ENCODE measurements at places on chromosomes 2 and 18.
A peak's percentile ranks its signal among the peaks of the same experiment; 100 is the strongest.

DNA sequence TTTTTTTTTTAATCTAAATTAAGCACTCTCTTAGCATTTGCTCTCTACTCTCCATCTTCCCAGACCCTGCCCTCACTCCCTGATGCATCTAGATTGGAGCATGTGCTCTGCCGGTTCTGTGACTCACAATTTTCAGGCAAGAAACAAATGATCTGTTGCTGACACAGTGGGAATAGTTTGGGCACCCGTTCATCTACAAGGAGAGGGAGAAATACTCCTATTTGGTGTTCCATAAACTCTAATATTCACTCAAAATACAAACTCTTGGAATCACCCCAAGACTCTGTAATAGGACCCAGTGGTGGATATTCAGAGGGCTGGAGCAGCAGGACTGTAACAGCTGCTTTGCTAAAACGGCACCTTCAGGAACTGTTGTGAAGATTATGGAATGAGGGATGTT lies 37.1 kb upstream of the LINC00305 start:
- no peak for DNase-seq

GRCh38 chr2:128092656-128093055 lies 1.7 kb downstream of the UGGT1 start:
- no peak for DNase-seq

DNA sequence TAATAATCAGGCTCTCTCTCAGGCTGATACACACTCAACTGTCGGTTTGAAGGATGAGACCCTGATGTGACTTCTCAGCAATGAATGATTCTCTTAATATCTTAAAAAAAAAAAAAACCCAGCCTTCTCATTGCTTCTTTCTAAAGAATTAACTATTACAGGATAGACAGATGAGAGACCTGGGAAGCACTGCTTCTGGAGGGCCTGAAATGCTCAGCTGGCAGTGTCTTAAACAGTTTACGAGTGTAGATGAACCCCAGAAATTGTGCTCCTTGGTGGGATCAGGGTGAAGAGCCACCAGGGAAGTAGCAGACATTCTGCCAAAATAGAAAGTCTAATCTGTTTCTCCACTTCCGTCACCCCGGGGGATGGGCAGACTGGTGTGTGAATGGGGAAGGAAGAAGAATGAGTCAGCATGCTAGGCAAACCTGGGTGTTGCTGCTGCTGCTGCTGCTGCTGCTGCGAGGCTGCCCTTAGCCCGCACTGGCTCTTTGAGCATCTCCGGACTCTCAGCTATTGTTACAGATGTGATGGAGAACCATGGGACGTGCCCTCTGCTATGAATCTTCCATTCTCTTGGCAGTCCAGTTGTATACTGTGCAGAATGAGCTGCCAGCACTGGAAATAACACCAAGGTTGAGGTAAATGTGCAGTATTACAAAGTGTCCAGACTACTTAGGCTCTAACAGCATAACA lies 158.4 kb downstream of the SETBP1 start:
- peak; percentile 84 for DNase-seq

GRCh38 chr2:51484605-51485004 lies 452.7 kb upstream of the NRXN1 start:
- no peak for DNase-seq

- no peak for DNase-seq
Observed at GRCh38 chr2:108604196-108604595, 69.9 kb downstream of the LIMS1 start.

DNA sequence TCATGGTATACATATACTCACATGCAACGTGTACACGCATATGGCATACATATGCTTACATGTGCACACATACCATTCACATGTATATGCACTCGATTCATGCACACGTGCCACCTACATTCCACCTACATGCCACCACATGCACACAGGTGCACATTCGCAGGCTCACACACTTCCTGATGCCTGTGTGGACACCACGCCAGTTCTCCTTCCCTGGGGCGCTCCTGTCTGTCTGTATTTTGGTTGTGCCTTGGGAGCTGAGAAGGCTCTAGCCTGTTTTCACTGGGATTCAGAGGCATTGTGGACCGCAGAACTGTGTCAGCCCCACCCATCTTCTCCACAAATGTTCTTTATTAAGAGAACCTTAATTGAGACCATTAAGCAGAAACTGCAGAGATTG lies 96.6 kb upstream of the CTDP1 start:
- peak; percentile 1 for DNase-seq

DNA sequence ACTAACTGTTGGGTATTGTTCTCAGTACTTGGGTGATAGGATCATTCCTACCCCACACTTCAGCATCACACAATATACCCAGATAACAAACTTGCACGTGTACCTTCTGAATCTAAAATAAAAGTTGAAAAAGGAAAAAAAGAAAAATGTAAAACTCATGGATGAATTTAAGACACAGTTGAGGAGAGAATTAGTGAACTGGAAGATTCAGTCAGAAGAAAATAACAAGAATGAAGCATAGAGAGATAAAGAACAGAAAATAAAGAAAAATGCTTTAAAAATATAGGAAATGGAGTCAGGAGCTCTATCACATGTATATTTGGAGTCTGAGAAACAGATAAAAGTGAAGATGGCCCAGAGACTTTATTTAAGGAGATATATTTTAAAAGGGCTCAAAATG lies 90.4 kb upstream of the SALL3 start:
- no peak for DNase-seq

DNA sequence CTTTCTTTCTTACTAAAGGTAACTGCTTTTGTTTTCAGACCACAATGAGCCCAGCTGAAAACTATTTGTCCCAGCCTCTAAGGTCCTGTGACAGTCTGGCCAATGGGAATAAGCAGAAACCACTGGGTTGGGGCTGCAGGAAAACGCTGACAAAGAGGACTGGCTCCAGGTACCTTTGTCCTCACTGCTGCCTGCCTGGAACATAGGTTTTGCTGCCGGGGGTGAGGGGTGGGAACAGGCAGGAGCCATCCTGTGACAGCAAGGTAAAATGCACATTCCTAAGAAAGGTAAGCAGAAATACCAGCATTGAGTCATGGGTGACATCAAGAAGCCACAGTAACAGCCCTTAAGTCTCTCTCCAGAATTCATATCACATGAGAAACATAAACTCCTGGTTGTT lies 21.6 kb downstream of the PTPN2 start:
- no peak for DNase-seq

GRCh38 chr2:218252509-218253231 lies 8.1 kb upstream of the GPBAR1 start:
- DNase-seq = peak; percentile 9

DNA sequence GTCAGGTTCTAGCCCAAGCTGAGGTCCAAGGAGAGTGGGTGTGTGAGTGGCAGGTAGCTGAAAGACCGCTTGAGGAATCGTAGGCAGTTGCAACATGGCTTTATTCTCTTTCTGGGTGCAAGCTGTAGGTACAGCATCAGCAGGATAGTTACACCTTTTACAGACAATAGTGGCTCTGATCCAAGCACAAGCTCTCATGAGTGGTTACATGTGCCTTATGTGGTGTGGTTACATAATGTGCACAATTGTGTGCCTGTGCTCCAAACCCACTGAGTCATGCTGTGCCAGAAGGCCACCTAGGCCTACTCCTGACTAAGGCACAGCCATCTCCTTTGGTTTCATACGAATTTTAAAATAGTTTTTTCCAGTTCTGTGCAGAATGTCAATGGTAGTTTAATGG lies 227.6 kb downstream of the SATB2 start:
- DNase-seq = no peak

DNA sequence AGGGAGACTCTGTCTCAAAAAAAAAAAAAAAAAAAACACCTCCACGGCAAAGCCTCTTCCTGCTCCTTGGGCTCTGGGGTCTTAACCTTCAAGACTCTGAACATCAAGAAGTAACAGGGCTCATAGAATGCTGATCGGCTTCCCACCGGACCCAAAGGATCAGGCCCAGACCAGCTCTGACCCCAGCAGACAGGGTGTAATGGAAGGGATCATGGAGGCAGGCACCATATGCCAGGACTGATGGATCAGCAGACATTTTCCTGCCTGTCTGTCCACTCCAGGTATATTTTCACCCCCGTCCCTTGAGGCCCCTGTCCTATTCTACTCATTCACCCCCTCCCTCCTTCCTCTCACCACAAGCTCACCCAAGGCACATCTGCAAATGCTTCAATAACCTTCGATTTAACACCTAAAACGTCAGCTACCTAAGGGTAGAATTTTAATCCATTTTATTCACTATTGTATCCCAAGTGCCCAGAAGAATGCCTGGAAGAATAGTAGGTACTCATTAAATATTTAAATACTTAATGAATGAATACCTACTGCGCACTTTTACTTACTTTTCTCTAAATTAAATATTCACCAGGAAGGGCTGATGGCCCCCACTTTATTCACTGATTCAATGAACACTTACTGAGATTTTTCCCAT lies 4.6 kb upstream of the SPEG start:
- no peak for DNase-seq

DNA sequence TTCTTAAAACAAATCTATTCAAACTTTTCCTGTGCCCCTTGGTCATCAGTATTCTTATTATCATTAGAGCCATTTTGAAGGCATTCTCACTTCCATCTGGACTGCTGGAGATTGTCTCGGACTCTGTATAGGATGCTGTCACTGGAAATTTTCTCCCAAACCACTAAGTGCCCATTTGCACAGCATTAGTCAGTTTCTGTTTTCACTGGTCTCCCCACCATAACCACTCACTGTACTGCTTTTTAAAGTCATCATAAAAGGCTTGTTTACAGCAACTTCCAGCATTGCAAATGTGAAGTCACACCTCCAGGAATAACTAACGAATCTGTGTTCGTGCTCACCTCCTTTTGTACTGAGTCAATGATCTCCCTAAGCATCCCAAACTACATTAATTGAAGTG lies 150.9 kb upstream of the SERTAD2 start:
- no peak for DNase-seq

DNA sequence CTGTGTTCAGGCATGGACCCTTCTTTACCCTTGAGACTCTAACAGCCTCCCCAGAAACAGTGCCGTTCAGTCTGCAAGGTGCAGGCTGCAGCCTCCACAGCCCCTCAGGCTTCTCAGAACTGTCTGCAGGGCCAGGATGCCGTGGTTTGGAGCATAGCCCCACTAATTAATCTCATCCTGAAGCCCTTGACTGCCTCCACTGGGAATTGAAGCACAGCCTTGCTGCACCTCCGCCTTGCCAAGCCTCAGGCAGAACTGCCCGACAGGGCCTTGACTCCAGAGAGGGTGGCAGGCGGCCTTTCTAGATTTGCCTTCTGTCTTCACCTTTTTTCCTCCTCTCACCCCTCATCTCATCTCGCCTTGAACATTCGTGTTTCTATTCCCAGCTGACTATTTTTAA lies 119.8 kb downstream of the NRP2 start:
- no peak for DNase-seq

DNA sequence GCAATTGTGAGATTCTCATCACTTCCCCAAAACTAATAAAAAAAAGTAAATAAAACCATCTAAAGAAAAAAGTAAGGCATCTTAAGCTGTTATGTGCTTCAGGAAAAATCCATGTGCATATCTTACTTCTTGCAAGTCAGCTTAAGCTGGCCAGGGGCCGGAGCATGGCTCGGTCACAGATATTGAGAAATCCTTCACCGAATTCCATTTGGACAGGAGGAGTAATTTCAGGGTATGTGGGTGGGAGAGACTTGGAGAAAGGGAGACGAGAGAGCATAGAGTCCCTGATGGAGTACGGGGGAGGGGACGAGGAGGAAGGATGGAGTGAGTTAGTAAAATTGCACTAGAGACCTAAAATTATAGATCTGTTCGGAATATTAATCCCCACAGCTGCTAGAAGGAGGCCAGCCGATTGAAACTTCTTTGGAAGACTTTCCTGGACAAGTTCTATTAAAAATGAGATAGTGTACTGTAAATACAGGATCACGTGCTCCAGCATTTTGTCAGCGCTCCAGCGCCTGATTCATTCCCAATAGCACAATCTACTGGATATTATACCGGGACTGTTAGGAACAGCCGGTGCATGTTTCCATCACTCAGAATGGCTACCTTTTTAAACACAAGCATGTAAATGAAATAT lies 438.5 kb downstream of the ZNF516 start:
- DNase-seq = no peak

All from activated naive CD4-positive, alpha-beta T cell treated with anti-CD3 and anti-CD28 coated beads, Interleukin-2, amount 10 ng/mL, durations not matched to agents 7 days and 5 days (primary cell).